ENCODE measurements at places on chromosomes 11 and 22.
A peak's percentile ranks its signal among the peaks of the same experiment; 100 is the strongest.

DNA sequence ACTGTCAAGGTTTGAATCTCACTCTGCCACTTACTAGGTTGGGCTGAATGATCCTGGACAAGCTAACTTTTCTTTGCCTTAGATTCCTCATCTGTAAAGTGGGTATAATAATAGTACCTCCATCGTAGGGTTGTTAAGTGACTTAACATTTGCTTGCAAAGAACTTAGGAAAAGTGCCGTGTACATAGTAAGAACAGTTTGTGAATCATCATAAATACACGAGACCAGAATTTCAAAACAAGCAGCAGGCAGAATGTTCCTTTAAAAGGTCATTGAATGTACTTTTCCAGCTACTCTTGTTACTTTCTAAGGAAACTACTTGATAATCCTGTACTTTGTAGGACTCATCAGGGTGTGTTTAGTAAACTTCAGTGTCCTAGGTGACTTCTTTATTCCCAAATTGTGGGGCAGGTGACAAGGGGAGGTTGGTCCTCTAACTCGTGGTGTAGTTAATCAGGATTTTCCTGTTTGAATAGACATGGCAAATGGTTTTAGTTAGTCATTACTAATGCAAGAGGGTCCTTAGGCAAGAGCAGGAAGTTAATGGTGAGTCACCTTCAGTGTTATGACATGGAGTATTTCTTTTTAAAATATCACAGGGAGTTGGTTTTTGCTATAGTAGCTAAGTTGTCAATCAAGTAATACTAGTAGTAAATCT is 67.9 kb downstream of the YAP1 start:
- DNase-seq: peak; percentile 67

DNA sequence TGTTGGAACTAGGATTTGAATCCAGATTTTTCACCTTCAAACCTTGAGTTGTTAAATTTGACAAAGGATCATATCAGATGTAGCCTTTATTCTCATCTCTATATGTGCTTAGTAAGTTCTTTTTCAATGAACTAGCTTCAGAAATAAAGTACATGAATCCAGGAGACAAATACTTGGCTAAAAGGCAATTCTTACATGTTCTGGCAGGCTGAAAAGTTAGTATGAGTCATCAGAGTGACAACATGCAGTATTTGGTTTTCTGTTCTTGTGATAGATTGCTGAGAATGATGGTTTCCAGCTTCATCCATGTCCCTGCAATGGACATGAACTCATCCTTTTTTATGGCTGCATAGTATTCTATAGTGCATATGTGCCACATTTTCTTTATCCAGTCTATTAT is 40.4 kb downstream of the BBOX1 start:
- DNase-seq: no peak

- no peak for DNase-seq
These were observed 312.3 kb downstream of the MN1 start for GRCh38 chr22:27489178-27489675.

GRCh38 chr11:122874991-122875390 is 7.6 kb upstream of the JHY start:
- no peak for DNase-seq

GRCh38 chr11:125250318-125251213 is 86.0 kb downstream of the PKNOX2 start:
- no peak for DNase-seq

- no peak for DNase-seq
These were observed 7.7 kb downstream of the HIPK3 start for GRCh38 chr11:33264926-33265325.

DNA sequence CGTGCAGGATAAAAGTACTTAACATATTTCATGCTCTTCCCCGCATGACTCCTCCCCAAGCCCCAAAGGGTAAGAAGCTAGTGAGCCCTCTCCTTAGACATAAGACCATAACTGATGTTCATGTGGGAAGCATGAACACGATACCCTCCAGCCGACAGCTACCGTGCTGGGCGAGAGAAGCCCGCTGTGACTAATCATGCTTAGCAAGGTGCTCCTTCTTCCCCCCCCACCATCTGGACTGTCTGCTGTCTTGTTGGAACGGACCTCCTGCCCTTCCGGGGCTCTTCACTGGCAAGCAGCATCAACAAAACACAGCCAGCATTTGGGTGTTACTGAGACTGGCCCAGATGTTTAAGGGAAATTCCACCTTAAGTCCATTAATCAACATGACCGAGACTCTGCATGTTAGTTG is 200.6 kb downstream of the DBX1 start:
- DNase-seq: no peak

- no peak for DNase-seq
These were observed 339.1 kb upstream of the B3GAT1 start for GRCh38 chr11:134751031-134751585.

GRCh38 chr11:70109006-70109405 is 30.9 kb downstream of the ANO1 start:
- no peak for DNase-seq

- no peak for DNase-seq
These were observed 101.6 kb upstream of the CARD18 start for GRCh38 chr11:105241136-105241535.

GRCh38 chr11:9073466-9074225 is 17.8 kb downstream of the SCUBE2 start:
- DNase-seq: no peak

DNA sequence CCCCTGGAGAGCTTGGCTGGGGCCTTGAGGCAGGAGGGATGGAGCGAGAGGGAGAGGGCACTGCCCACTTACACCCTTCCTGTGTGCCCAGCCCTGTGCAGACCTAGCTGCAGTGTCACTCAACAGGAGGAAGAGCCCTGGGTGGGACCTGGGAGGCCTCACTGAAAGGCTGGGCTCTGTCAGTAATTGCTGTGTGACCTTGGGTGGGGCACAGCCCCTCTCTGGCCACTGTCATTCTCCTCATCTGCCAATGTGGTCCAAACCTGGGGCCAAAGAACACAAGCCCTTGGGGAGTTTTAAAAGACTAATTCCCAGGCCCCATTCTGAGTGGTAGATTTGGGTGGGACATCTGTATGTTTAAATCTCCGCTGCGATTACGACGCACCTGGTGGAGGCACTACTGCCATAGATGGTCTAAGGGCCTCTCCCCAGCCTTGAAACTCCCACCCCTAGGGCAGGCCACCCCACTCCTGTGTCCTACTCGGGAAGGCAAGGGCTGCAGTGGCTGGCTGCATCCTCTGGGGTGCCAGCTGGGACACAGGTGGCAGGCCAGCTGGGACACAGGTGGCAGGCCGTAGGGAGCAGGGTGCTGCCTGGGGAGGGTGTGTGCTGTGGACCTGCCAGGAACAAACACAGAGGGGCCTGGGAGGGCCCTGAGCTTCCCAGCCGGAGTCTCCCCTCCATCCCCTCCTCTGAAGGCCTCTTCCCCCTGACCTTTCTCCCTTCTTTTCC is 12.3 kb upstream of the SOX10 start:
- no peak for DNase-seq

GRCh38 chr11:33040033-33040861 is 875 bp downstream of the TCP11L1 start:
- no peak for DNase-seq

DNA sequence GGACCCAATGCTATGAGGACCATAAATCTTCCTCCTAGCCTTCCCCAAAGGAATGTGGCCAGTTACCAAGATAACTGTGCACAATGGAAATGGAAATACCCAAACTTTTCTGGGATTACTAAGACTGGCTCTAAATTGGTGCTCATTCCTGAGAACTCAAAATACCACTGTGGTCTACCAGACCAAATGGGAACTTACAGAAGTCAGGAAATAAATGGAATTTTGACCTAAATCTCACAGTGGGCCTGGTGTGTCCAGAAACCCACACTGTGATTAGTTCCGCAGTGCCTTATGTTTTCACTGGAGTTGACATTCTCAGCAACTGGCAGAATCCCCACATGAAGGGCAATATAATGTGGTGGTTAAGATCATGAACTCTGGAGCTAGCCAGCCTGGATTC is 99.4 kb upstream of the ZC3H12C start:
- DNase-seq: no peak

- DNase-seq: no peak
These were observed 30.8 kb downstream of the SBF1 start for GRCh38 chr22:50443801-50444625.

- no peak for DNase-seq
These were observed 20.8 kb downstream of the BID start for GRCh38 chr22:17753401-17753989.
